Activated CD4-positive, alpha-beta memory T cell treated with anti-CD3 and anti-CD28 coated beads for 36 hours (primary cell): ENCODE measurements at places on chromosomes 7 and 10. TPM values are rescaled to one million over a fixed set of nuclear protein-coding genes. Genes with fewer than 3 reads are reported as not detected.

DNA sequence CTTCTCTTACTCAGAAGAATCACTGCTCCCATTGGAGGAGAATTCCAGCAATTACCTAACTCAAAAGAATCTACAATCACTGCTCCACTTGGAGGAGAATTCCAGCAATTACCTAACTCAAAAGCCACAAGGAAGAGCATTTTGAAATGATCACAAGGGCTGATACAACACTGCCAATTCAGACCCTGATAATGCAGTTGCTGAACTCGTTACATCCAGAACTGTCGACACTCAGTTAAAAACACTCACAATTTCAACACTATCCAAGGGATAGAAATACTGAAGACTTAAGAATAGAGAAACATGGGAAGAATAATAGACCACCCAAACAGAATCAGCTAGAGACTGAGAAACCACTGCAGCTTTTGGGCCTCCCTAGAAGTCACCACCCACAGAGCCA is 27.8 kb downstream of the AFAP1L2 start:
- no peak for DNase-seq

CCDC146 gene
- 1.0 TPM for total RNA-seq

DNA sequence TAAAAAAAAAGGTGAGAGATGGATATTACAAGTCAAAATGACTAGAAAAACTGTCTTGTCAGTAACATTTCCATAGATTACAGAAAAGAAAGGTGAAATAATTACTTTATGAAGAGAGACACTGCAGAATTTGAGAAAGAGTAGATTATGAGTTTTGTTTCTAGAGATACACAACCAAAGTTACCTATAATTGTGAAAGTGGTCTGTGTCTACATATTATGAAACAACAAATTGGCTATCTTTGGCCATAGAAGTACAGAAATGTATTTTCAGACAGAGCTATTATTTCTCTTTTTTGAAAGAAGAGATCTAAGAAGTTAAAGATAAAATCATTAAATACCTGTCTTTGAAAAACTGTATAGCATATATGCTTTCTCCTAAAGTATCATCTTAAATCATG is 30.1 kb downstream of the KCND2 start:
- DNase-seq = no peak

DNA sequence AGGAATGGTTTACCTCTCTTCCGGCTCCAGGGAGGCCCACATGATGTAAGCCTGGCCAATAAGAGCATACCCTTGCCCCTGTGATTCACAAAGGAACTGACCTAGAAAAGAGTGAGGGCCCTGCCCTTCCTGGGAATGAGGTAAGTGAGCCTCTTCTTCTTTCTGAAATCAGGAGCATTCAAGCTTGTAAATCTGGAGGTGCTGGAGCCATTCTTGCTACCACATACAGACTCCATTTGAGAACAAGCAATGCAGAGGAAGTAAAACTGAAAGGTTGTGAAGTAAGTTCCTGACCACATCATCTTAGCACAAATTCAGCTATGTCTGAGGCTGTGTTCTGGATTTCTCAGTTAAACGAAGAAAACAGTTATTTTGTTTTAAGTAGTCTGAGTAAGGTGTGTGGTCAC is 132.2 kb downstream of the CD36 start:
- no peak for DNase-seq

DNA sequence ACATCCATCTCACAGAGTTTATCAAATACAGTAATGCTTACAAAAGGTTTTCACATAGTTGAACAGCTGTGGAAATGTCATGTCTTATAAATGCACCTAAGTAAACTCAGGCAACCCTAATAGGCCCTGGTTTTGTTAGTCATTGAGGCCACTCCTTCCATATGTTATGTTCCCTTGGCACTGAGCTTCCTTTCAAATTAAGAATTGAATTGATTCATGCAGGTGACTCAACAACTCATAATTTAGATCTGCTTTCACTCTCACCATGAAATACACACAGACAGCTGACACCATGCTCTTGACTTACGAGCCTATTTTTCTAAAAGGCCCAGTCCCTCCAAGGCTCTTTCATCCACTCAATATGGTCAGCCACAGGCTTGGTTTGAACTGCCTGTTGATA is 476.9 kb downstream of the KCNMA1 start:
- DNase-seq = no peak

RTKN2 gene
- total RNA-seq = 5.1 TPM

DNA sequence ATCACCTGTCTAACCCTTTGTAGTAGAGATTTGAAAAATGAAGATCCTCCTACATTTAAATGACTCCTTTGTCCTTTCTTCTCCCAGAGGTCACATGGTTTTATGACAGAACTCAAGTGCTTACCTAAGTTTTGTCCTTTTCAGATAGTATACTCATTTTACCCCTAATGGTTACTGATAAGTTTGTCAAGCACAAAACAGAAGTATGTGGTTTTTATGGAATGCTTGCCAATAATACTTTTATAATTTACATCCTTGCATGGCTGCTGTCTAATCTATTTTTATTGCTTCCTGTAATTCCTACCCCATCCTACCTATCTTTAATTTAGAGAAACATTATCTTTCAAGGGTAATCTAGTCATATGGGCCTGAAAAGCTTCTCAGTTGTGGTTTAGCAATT is 37.5 kb downstream of the HELLS start:
- no peak for DNase-seq

NPC1L1 gene
- total RNA-seq = 0.07 TPM

- peak; percentile 28 for DNase-seq
These were observed 90.7 kb upstream of the C1QL3 start for GRCh38 chr10:16612115-16612980.

GRCh38 chr10:102714621-102715455 is at the start of gene SFXN2:
Gene SFXN2 (plus strand): TSS chr10:102714636. CDS start chr10:102726637, 12,001 bp downstream.
- DNase-seq = peak; percentile 74

- no peak for DNase-seq
These were observed 114.9 kb downstream of the BUB3 start for GRCh38 chr10:123269017-123269552.

BICC1 gene
- total RNA-seq = not detected

GRCh38 chr10:114010316-114010715 is 33.4 kb upstream of the ADRB1 start:
- DNase-seq = no peak

IMPDH1 gene
- total RNA-seq = 52.9 TPM

ARPC1A gene
- 70.0 TPM for total RNA-seq

- DNase-seq = no peak
These were observed 149.0 kb downstream of the LYZL1 start for GRCh38 chr10:29437871-29438270.
